ENCODE measurements at places on chromosomes 6 and 20.

GRCh38 chr20:23071996-23072395, 14.1 kb downstream of the CD93 start:
- DNase-seq, result no peak

DNA sequence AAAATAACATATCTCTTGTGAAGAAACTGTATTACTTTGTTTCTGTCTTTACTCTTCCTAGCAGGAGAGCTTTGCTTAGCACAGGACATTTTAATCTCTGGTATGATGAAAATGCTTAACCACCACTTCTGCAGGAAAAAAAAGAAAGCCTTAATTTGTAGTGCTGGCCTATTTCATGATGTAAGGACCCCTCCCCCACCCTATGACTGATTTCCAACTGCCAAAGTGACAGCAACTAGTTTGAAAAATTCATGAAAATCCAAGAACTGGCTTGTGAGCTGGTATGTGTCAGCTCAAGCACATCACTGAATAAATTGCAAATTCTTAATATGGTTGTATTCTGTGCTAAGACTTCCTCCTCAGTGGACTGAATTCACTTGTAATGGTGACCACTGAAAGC, 125.3 kb downstream of the REV3L start:
- DNase-seq, result no peak

DNA sequence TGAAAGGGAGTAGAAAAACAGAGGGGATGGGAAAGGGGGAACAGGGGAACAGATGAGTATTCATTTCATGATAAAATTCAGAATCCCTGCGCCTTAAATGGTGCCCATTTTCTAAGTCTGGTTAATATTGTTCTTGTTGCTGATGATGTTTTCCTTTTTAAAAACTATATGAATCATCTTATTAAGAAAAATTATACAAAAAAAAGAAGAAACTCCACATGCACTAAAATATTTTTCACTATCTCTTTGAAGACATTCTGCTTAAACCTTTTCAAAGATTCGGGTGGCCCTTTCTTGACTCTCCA, 1.1 kb upstream of the TFAP2B start:
- no peak for DNase-seq

DNA sequence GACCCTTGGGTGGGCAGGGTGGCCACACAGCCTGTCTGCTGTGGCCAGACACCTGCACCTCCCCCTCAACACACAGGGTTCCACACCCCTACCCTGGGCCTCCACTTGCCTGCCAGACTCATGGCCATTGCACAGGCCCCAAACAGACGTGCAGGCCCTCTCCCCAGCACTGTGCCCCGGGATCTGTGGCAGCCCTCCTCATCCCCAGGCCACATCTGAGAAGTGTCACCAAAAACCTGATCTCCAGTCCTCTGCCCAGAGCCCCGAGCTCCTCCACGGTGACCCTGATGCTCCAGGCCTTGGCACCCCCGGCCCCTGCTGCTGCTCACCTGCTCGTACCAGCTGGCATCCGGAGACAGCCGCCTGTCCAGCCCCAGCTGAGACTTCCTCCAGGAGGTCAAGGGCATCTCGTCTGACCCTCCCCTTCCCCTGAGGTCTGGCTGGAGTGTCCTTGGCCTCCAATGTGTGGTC, 160.1 kb downstream of the DLL1 start:
- DNase-seq, result no peak

- DNase-seq, result peak; percentile 50
Observed at GRCh38 chr6:30889921-30890645, 5.8 kb downstream of the DDR1 start.

DNA sequence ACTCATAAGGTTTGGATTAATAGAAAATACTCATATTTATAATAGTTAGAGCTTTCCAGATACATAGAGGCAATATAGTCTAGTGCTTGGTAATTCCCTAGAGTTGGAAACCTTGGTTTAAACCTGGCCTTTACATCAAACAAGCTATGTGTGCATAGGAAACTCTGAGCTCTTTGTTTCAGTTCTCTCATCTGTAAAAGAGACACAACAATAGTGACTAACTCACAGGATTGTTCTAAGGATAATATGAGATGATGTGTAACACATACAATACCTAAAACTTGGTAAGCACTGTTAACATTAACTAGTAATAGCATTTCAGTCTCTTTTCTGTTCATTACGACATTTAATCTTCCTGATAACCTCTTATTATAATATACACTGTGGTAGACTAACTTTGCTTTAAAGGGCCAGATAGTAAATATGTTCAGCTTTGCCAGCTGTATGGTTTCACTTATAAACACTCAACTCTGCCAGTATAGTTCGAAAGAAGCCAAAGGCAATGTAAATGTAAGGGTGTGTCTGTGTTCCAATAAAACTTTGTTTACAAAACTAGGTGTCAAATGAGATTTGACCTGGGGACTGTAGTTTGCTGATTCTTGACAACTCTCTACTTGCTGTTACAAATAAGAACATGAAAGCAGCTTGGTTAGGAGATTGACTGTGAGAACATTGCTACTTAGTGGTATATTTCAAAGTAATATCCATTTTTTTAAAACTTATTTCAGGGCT, 370.6 kb upstream of the FLRT3 start:
- no peak for DNase-seq

GRCh38 chr6:95741045-95741444, 163.7 kb downstream of the MANEA start:
- DNase-seq, result no peak

- no peak for DNase-seq
Observed at GRCh38 chr6:148955441-148955840, 208.6 kb downstream of the UST start.

DNA sequence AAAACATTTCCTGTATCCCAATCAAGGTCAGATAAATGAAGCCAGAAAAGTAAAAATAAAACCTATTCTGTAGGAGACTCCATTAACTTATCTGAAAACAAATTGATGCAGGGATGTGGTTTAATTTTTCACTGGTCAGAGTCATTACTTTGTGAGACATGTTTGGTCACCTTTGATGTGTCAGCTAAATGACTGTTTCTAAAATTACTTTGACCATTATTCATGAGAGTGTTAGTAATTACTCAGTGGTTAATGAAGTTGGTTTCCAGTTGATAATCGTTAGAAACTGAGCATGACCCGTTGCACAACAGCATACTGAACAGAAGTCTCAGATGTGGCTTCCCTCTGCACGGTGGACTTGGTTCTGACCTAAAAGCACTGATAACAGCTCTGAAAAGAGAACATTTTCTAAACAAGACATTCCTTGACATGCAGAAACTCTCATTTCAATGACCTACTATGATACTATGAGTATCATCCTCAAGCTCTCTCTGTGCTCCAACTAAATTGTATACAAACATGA, 410.5 kb upstream of the RNF217 start:
- DNase-seq, result no peak

DNA sequence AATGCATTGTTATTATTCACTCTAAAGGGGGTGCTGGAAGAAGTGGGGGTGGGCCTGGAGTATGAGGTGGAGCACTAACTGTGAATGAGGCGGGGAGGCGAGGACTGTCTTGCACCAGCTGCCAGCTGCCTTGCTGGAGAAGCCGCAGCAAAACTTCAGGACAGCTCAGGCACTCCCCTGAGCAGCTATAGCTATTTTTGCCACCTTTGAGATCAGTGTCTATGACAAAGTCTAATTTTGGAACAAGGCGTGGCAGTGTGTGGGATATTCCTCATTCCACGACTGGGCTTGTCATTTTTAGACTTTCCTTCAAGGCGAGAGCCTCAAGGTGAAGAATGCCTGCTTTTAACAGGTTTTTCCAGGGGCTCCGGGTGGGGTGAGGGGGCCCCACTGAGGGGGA, 143.8 kb downstream of the DOK5 start:
- no peak for DNase-seq

- DNase-seq, result no peak
Observed at GRCh38 chr6:146896062-146896813, 297.5 kb downstream of the ADGB start.

DNA sequence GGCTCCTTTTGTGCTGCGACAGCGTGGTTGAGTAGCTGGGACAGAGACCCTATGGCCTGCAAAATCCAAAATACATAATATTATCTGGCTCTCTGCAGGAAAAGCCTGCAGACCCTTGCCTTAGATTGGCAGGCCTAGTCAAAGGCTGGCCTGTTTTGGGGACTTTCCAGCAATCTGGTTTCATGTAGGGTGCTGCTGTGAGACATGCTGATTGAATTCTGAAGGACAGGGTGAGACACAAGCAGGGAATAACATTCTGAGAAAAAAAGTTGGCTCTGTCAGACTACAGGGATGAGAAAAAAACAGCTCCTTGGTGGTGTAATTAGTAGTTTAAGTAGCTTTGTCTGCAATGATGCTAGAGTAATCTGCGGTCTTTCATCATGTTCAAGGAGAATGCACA, 402.7 kb upstream of the AGPAT4 start:
- no peak for DNase-seq

GRCh38 chr6:168865-169455, 123.3 kb upstream of the DUSP22 start:
- DNase-seq, result no peak

DNA sequence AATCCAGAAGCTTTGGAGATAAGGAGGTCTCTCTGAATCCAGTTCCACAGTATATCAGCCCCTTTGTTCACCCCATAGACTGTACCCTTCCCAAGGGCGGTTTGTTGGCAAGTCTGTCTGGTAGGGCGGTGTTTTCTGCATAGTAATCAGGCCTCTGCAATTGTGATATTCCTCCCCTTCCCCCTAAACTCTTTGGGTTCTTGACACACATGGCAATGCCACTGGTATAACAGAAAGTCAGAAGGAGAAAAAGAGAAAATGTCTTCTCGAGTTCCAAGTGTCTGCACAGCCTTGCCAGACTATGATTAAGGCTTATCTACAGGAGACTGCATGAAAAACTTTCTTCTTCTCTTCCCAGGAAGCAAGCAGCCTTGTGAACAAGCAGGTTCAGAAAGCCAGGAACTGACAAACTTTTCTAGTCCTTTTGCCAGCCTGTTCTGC, 45.6 kb downstream of the FOXO3 start:
- no peak for DNase-seq

Data from hypothalamus (tissue), 51 donors.